MCF 10A (cell line): ENCODE measurements at places on chromosomes 4 and X.

DNA sequence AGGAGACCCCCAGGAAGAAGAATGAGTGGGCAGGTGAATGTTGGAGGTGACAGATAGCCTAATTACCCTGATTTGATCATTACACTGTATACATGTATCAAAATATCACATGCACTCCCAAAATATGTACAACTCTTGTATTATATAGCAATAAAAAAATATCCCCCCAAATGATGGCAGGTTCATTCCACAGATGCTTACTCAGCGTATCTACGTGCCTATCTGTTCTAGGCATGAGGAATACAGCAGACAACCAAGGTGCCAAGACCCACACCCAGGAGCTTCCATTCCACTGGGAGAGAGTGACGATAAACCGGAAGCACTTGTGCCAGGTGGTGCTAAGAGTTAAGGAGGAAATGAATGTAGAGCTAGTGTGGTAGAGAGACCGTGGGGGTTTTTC lies 42.4 kb downstream of the ADRA2C start:
- no peak for DNase-seq

GRCh38 chrX:129718676-129719075 lies 20.1 kb upstream of the XPNPEP2 start:
- no peak for DNase-seq

GRCh38 chrX:17860179-17860780 lies 818 bp downstream of the RAI2 start:
- no peak for DNase-seq

- no peak for DNase-seq
Observed at GRCh38 chr4:175946472-175947116, 119.0 kb upstream of the WDR17 start.

GRCh38 chr4:147102596-147102995 lies 156.9 kb upstream of the TTC29 start:
- DNase-seq = no peak
